Bone marrow (tissue), 2 donors: ENCODE measurements at places on chromosomes 11 and 22.

DNA sequence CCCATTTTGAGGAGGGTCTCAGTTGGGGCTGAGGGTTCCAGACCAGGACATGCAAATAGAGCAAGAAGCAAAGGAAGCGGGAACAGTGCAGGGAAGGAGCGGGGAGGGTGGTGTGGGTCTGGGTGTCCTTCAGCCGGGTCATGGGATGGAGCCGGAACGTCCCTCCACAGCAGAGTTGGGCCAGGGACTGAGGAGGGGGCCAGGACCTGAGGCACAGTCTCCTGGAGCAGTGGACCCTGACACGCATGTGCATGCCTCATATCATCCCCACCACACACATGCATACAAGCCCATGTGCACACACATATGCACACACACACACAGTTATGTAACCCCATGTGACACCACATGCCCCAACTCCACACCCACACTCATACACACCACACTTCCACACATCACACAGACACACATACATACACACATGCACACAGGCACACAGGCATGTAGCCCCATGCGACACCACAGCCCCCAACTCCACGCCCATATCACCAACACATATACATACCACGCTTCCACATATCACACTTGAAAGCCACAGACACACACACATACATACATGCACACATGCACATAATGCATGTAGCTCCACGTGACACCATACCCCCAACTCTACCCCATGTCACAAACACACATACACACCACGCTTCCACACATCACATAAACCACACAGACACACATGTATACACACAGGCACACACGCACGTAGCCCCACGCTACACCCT lies 1026.6 kb downstream of the BRD1 start:
- no peak for DNase-seq

- no peak for DNase-seq
Measured at GRCh38 chr11:101915791-101916291, 481 bp downstream of the ANGPTL5 start.

- DNase-seq: no peak
Measured at GRCh38 chr11:57539342-57539741, 1.9 kb downstream of the SMTNL1 start.

DNA sequence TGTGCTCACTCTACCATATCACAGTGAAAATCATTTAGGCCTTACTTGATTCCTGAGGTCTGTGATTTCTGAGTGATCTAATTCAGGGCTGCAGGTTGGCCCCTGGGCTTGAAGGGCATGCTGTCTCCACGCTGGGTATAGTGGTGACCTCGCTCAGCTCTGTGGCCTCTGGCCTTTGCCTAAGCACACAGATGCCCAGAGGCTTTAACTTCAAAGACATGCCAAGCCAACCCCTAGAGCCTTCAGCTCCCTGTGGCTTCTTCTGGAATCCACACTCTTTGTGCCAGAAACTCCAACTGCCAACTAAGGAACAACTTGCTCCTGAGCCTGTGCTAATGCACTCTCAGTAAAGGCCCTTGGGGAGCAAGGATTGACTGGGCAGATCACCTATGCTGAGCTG lies 232.6 kb upstream of the MPPED2 start:
- DNase-seq: no peak

DNA sequence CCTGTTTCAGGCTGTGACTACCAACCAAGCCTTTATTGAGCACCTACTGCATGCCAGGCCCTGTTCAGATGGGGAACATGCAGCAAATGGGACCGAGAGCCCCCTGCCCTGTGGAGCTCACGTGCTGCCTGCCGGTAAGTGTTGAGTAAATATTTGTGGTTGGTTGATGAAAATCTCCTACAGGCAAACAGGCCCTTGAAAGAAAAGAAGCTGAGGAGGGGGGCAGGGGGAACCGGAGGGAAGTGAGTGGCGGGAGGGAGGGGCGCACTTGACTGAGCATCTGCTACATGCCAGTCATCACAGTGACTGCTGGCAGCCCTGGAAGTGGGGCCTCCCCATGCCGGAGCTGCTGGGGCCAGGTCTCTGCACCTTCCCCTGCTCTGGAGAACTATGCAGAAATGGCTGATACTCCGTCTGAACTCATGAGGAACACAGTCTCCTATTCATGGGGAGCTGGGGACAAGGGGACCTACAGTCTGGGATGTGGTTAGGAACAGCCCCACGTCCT lies 34.2 kb downstream of the MACROD1 start:
- no peak for DNase-seq
